Activated naive CD4-positive, alpha-beta T cell (primary cell): ENCODE measurements at places on chromosomes 5 and 9.

DNA sequence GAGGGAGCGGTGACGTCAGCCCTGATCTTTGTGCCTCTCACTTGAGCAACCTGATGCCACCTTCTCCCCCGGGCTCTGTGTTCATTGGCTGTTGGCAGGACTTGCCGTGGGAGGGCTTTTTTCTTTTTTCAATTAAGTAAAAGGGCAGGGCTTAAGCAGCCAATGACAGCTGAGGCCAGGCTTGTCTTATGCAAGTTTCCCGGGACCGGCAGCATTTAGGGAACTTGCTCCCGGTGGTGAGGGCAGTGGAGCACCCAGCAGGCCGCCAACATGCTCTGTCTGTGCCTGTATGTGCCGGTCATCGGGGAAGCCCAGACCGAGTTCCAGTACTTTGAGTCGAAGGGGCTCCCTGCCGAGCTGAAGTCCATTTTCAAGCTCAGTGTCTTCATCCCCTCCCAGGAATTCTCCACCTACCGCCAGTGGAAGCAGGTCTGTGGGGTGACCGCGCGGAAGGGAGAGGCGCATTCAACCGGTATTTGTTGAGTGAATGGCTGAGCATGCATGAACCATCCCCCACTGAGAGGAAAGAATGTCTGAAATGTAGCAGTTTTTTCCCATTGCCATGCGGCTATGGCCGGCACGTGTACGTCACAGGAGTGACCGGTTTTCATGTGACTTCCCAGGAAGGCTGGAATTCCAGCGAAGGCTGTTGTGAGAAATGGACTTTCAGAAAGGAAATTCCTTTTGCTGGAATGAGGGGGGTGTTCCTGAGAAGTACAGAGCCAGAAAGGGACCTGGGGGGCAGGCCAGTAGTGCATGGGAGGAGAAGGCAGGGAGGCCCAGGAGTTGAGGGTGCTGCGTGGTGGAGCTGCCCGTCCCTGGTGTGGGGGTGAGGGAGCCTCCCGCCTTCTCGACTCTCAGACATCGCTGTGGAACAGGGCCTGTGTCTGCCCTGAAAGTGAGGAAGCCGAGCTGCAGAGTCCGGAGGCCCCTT is 29.0 kb downstream of the PTGES2 start:
- DNase-seq, result no peak

- DNase-seq, result no peak
Measured at GRCh38 chr5:95822043-95822541, 434 bp downstream of the GLRX start.

- DNase-seq, result no peak
Measured at GRCh38 chr5:66324357-66324756, 180.3 kb downstream of the SREK1 start.

DNA sequence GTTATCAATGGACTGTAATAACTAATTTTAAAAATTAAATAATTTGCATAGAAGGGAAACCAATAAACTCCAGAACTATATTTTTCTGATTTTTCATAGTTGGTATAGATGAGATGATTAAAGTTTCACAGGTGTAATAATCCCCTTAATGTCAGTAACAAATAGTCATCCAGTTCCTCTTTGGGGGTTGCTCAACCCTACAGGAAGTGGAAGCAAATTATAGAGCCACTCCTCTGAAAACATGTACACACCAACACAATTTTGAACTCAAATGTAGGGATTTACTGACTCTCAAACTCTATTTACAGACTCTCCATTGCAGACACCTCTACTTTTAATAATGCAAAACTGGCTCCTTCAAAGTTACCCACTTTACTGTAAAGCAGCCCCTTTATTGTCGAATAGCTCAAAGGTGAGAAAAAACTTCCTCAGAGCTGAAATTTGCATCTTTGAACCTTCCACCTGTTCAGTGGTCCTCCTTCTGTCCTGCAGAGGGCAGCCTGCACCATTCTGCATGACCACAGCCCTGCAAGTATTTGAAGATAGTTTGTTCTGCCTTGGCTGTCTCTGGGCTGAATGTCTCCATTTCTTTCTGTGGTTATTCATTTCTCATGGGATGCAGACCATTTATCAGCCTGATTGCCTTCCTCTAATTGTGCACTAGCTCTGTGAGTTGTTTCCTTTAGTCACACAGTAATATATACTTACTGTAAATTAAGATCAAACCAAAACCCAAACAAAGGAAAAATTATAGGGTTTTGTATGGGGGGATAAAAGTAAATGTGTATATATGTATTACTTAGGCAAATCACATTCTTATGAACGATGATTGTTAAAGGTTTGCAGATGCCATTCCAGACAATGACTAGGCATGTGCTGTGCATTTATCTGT is 383.2 kb upstream of the SGCD start:
- no peak for DNase-seq

GRCh38 chr9:38355517-38356120 is 36.9 kb upstream of the ALDH1B1 start:
- DNase-seq, result no peak

- no peak for DNase-seq
Measured at GRCh38 chr9:101027236-101027635, 1.3 kb upstream of the PLPPR1 start.

DNA sequence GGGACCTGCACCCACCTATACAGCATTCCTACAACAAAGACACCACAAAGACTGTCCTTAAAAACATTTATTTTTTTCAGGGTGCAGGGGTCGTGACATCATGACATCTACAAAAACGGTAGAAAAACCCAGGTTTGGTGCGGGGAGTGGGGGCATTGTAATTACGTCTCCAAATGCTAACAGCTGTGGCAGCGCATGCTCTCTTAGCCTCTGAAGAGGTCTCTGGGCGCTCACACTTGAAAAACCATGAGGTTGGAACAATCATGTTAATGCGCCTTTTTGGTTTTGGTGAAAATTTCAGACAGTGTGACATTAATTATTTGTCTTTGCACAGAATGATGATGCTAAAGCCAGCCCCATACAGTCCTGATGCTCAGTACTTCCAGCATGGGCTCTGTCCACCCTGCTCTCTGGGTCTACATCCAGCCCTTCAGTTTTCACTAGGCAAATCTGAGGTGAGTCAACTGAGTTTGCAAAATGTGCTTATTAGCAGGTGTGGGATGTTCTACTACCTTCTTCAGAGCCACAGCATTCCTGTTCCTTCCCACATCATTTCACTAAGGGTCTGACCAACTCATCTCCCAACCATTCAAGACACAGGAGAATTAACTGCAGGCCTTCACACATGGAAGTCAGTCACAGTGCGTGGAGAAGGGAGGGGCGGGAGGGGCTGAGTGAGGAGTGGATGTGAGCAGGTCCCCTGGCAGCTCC is 14.1 kb downstream of the ALDH1B1 start:
- DNase-seq, result no peak

DNA sequence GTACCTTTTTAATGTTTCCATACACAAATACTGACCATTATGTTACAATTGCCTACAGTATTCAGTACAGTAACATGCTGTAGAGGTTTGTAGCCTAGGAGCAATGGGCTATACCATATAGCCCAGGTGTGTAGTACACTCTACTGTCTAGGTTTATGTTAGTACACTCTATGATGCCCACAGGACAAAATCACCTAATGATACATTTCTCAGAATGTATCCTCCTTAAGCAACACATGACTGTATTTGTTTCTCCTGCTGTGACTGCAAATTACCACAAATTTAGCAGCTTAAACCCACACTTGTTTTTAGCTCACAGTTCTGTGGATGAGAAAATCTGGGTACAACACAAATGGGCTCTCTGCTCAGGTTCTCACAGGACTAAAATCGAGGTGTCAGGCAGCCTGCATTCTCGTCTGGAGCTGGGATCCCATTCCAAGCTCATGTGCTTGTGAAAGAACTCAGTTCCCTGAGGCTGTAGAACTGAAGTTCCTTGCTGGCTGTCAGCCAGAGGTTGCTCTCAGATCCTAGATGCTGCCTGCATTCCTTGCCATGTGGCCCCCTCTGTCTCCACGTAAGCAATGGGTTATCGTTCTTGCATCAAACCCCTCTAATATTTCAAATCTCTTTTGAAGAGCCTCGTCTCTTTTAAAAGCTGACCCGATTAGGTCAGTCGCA is 38.6 kb upstream of the PIK3R1 start:
- no peak for DNase-seq

GRCh38 chr9:27003426-27004077 is 1.9 kb downstream of the LRRC19 start:
- DNase-seq, result no peak

- no peak for DNase-seq
Measured at GRCh38 chr9:131266266-131267229, 9.8 kb downstream of the FAM78A start.

DNA sequence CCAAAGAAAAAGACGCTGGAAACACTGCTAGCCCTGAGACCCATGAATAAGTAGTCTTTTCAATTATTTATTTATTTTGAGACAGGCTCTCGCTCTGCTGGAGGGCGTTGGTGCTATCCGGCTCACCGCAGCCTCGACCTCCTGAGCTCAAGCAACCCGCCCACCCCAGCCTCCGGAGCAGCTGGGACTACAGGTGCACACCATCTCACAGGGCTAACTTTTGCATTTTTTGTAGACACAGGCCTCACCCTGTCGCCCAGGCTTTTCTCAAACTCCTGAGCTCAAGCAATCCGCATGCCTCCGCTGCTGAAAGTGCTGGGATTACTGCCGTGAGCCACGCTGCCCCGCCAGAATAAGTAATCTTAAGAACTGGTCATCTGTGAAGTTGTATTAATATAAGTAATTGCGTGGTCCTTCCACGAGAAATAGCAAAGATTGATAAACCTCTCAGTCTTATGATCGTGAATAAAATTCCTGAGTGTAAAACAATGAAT is 1.6 kb downstream of the ANXA2R start:
- DNase-seq, result no peak

- DNase-seq, result no peak
Measured at GRCh38 chr9:96139592-96140295, 162.2 kb downstream of the HSD17B3 start.

GRCh38 chr5:96326902-96327301 is 106.1 kb downstream of the PCSK1 start:
- DNase-seq, result no peak

DNA sequence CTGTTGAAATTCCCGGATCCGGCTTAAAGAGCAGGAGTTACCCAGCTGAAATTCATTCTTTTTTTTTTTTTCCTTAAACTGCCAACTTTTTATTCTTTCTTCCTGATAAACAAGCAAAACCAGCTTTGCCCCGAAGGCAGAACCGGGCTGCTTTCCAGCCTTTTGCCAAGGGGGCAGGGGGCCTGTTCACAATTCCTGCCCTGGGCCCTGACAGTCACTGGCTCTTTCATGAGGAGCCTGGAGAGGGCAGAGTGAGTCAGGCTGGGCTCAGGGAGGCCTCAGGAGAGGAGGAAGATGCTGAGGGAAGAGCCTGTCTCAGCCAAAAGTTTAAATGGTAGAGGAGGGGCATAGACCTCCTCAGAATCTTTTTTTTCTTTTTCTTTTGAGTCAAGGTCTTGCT is 4.8 kb downstream of the GLIPR2 start:
- DNase-seq, result no peak

DNA sequence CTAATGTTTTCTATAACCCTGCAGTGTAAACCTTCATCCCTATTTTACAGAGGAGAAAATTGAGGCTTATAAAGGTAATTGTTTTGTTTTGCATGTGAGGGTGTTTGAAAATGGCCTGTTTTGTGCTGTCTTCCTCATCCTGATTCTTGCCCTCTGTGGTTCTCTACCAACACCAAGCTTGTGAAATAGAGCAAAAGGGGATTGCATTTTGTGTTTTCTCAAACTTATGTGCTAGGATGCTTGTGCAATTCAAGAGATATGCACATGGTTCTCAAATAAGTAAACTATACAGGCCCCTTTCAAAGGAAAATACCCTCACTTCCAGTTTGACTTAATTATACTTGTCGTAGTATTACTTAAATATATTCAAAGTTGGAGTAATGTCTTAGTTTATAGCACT is 17.2 kb downstream of the PAM start:
- DNase-seq, result no peak

DNA sequence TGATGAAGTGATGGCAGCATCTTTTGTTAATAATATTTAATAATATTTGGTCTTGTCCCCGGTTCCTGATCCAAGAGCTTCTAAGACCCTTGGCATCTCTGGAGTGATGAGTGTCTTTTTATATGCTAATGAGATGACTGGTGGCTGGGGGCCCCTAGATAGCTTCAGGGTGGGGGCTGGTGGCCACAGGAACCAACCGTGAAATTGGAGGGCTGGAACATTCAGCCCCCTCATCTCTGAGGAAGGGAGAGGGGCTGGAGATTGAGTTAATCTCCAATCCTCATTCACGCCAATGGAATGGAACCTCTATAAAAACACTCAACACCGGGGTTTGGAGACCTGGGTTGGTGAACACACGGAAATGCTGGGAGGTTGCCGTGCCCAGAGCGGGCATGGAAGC is 78.2 kb upstream of the RAPGEF1 start:
- no peak for DNase-seq

- DNase-seq, result no peak
Measured at GRCh38 chr9:99173570-99174504, 47.9 kb downstream of the ALG2 start.

- DNase-seq, result no peak
Measured at GRCh38 chr5:94884311-94884710, 265.8 kb downstream of the SLF1 start.

DNA sequence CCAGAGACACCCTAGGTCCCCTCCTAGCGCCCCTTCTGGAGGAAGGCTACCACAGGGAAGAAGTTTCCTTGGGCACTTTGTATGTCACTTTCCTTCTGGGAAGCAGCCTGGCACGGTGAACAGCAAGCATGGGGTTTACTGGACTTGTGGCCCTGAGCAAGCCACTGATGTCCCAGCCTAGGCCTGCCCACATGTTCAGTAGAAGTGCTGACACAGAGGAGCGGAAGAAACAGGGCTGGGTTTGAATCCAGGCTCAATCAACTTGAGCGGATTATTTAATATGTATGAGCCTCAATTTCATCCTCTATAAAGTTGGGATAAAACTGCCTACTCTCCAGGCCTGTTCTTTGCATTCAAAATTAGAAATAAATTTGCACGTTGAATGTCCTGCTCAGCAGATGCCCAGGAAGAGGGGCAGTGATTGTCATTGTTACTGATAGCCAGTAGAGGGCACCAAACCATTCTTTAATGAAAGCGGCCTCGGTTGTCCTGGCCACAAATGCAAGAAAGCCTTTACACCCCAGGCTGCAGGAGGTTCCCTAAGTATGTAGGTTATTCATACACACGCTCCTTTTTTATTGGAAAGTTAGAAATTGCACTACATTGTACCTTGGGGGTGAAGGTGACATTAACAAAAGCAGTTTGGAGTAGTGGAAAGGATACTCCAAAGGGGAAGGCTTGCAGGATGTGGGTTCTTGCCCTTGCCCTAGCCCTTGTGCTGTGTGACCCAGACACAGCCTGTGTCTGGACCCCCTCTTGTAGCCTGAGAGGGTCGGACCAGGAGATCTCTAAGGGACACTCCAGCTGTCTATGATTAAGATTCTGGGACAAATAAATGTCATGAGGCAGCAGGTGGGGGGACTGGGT is 13.4 kb upstream of the XPA start:
- no peak for DNase-seq

- DNase-seq, result no peak
Measured at GRCh38 chr9:118094387-118094786, 390.2 kb downstream of the TLR4 start.
